CD4-positive, alpha-beta T cell treated with Interleukin-12 subunit alpha and Interleukin-12 subunit beta, for 1 hour (primary cell): ENCODE measurements at places on chromosomes 5 and 9.

- DNase-seq: peak; percentile 83
Measured at GRCh38 chr5:50440651-50441492, at the start of gene EMB. Gene EMB (minus strand): TSS chr5:50441288. CDS start chr5:50441151, 137 bp downstream.

DNA sequence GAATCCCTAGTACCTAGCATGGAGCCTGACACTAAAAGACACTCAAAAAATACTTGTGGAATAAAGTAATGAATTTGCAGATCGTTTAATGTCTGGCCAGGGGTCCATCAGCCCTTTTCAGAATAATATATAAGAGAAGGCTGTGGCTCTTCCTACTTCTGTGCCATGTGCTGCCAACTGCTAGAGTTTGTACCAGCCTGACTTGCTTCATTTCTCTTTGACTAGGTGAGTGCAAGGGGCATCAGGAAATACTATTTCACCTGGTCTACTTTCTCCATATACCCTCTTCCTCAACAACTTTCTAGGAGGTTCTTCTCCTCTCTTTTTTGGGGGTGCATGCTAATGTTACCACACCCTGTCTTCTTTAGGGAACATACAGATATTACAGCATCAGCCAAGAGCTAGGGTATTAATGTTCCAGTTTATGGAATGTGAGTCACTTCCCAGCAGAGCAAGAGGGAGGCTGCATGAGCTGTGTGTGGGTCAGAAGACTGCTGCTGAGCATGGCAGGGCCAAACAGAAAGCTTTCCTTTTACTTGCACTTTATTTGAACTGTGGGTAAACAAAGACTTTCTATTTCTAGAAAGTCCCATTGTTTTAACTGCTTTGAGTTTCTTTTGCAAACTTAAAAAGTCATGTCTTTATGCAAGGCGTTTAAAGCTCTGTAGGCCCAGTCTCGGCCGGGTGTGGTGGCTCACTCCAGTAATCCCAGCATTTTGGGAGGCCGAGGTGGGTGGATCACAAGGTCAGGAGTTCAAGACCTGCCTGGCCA is 158.9 kb downstream of the ADAMTSL1 start:
- no peak for DNase-seq

GRCh38 chr5:72134226-72134899 is 27.1 kb downstream of the MAP1B start:
- no peak for DNase-seq

DNA sequence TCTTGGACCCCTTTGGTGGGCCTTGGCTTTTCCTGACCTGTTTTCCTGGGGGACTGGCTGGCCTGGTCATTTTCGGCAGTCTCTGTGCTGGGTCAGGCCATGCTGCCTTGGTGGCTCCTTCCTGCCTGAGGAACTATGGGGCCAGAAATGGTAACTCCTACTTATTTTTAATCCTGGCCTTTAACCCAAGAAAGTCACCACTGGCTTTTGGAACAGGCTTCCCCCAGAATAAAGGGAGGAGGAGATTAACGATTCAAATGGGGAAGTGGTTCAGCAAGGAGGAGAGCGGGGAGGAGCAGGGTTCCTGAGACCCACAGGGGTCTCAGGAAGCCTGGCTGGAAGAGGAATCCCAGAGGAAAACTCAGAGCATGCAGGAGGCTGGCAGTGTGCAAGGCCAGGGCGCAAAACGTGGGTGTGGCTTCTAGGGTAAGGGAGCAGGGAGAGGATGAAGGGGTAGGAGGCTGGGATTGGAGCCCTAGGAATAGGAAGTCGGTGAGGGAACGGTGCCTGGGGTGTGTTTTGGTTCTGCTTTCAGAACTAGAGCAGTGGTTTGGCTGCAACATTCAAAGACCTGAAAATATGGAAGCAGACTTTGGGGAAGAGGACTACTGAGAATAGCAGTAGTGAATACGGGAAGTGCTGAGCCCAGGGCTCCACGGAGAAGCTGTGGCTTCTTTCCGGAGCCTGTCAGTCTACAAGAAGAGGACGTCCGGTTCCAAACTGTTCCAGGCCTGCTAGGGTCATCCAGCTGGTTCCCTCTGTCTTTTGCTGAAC is 271.1 kb upstream of the KLF4 start:
- peak; percentile 8 for DNase-seq

- DNase-seq: no peak
Measured at GRCh38 chr5:73115399-73116051, 4.8 kb upstream of the TMEM171 start.

DNA sequence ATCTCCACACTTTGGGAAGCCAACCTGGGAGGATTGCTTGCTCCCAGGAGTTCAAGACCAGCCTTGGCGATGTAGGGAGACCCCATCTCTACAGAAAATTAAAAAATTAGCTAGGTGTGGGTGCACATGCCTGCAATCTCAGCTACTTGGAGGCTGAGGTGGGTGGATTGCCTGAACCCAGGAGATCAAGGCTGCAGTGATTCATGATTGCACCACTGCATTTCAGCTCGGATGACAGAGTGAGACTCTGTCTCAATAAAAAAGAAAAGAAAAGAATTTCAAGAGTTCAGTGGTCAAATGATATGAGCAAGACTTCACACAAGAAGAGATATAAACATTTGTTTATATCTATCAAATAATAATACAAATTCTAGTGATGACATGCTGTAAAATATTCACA is 23.0 kb upstream of the MTAP start:
- DNase-seq: no peak

DNA sequence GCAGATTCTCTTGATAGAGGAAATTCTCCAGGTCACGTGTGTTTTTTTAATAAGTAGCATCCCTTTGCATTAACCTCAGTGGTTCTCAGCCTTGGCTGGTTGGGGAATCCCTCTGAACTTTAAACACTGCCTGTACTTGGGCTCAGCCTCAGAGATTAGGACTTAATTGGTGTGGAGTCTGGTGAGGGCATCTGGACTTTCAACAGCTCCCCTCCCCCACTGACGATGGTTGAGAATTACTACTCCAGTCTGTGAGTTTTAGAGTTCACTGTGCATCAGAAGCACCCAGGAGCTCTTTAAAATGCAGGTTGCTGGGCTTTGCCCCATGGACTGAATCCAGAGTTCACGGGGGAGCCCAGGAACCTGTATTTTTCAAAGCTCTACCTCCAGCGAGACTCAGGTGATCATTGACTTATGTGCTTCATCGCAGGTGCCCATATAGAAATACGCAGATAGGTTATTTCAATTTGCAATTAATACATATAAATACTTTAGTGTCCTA is 71.4 kb downstream of the DAPK1 start:
- no peak for DNase-seq

DNA sequence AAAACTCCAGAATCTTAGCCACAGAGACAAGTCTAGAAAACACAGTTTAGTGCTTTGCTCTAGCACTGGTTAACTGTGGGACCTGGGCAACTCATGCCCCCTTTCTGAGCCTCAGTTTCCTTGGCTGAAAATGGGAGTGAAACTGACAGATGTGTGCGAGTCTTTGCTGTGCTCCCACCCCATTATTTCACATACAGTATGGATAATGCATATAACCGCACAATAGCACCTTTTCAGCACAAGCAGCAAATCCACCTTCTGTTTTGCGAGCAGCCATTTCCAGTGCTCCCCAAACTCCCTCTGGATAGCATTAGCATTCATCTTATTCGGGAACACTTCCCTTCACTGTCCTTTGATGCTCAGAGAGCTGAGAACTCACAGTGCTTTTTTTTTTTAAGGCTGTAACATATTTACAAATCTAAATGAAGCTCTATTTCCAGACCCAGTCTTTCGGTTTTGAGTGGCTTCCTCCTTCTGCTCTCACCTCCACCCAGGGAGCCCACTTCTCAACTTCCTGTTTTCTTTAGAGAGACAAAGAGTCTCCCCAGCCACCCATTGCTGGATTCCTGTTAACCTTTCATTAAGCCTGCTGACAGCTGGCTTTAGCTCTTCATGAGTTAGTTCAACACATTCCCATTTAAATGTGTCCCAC is 49.2 kb downstream of the TIMD4 start:
- peak; percentile 51 for DNase-seq

- no peak for DNase-seq
Measured at GRCh38 chr9:122168356-122168755, 8.6 kb downstream of the MORN5 start.

DNA sequence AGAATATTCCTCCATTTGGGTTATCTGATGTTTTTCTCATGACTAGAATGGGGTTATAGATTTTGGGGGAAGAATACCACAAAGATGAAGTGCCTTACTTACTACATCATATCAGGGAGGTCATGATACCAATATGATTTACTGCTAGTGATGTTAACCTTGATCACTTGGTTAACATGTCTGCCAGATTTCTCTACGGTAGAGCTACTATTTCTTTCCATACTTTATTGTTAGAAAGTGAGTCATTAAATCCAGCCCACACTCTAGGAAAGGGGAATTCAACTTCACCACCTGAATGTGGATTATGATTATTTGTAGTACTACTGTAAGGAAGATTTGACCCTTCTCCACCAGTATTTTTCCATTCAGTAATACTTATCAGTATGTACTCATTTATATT is 64.7 kb downstream of the UBE2R2 start:
- DNase-seq: no peak

- DNase-seq: no peak
Measured at GRCh38 chr5:64518793-64519192, 13.0 kb downstream of the RGS7BP start.

- no peak for DNase-seq
Measured at GRCh38 chr5:6494939-6495338, 46.3 kb downstream of the UBE2QL1 start.

DNA sequence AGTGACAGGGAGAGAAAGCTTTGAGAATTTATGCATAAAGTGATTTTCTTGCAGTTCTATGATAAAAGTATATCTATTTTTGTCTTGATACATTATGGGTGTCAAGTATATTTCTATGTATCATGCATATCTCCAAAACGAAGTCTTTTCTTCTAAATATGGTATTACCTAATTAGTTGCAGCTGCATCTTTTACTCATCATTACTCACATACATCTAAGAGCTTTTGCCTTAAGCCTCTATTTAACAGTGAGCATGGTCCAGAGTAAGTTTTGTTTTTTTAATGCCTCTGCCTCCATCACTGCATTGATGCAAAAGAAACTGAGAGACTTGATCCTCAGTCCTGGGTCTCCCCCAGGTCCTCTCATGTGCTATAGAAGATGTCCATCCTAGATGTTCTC is 40.0 kb upstream of the SMC5 start:
- DNase-seq: no peak

DNA sequence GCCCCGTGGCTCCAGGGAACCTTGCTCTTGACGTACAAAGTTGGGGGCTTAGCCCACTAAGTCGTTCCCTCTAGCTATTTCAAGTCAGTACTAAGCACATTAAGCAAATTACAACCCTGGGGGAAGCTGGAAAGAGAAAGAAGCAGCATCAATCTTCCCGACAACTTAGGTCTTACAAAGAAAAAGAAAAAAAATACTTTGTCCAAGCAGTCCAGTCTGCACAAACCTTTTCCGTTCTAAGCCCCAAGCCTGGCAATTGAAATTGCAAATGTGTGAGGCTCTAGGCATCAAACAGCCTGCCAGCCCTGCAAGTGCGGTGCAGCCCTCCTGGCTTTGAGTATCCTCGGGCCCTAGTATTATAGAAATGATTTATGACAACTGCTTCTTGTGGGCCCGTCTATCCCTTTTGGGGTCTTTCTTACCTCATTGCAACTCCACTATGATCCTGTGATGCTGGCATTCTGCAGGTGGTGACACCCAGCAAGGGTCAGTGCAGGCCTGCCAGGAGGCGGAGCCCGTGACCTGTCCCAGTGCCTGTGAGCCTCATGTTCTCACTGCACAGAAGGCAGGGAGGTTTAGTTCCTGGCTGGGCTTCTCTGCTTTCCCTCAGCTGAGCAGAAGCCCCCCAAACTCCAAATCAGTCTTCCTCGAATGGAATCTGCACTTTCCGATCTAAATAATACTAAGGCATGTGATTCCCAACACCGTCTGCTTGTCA is 232.3 kb upstream of the IRX2 start:
- no peak for DNase-seq

DNA sequence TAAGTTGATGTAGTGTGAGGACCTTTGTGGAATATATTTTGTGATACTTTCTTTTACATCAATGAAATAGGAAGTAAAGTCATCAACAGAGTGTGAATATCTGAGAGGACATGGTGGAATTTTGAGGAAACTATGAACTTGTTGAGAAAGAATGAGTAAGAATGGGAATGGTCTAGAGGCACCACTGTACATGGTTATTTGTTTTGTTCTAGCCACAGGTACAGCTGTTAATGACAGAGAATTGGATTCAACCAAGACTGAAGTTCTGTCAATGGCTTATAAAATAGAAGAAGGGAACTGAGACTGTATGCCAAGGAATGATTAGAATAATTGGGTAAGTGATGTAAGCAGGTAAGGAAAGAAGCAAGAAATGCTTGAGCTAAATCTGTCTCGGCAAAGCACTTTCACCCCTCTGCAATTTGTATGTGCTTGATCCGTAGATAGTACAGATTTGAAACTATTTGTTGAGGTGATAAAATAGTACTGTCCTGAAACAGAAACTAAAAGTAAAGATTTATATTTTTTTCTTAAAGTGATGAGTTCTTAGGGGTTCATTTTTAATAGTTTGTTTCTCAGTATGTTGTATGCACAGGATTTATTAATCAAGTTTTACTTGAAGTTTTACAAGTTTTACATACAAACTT is 468.8 kb upstream of the SMC2 start:
- DNase-seq: no peak

- DNase-seq: no peak
Measured at GRCh38 chr5:8943301-8943700, 602.6 kb downstream of the SEMA5A start.

DNA sequence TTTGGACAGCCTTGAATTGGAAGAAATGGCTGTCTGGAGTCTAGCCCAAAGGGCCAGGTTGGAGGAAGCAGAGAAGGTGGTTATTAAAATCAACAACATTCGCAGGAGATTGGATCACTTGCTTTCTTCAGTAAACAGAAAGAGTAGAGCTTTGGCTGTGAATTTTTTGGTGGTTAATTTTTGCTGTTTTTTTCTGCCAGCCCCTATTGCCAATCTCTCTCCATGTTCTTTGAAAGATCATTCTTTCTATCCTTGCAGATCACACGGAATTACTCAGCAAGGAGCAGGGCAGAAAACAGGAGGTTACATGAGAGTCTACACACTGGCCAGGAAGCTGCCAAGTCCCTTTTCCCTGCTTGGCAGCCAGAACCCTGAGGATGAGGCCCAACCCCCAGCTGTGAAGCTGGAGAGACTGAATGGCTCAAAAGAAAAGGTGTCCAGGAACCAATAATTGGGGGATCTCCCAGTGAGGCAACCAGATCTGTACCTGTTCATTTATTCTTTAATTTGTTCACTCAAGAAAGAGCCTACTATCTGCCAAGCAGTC is 13.0 kb downstream of the GLRX start:
- DNase-seq: no peak

DNA sequence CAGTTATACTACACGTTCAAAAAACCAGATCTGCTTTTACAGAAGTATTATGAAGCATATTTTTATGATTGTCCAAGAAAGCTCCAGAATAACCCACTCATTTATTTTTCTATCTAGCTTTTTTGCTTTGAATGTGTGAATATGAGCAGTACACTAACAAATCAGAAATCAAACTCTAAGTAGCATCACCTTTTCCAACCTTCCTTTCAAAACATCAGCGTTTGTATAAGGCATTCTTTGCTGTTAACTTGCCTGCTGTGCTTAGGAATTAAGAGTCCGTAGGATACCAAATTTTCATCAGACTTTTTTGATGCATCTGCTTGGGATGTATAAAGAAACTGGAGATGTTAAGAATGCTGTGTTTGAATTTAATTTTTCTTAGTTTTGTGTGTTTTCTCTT is 3.8 kb downstream of the TLE4 start:
- no peak for DNase-seq

- DNase-seq: no peak
Measured at GRCh38 chr5:164518741-164519080, 1013.3 kb downstream of the MAT2B start.

- DNase-seq: no peak
Measured at GRCh38 chr9:28648723-28649122, 1075.4 kb upstream of the C9orf72 start.

GRCh38 chr9:114657705-114658104 is at the start of gene TEX53:
Gene TEX53 (minus strand): TSS chr9:114657805. CDS start chr9:114657774, 31 bp downstream.
- no peak for DNase-seq
